ENCODE measurements at places on chromosomes 1 and 21. TPM values are rescaled to one million over a fixed set of nuclear protein-coding genes. Genes with fewer than 3 reads are reported as not detected.

GRCh38 chr1:17340358-17340757, 31.6 kb upstream of the PADI6 start:
- DNase-seq = no peak

GRCh38 chr1:110339407-110340206, 430 bp downstream of the RBM15 start:
- DNase-seq = peak; percentile 20

The OXCT2 gene
- 0.24 TPM for total RNA-seq

The TMEM183A gene
- total RNA-seq = 64.8 TPM

DNA sequence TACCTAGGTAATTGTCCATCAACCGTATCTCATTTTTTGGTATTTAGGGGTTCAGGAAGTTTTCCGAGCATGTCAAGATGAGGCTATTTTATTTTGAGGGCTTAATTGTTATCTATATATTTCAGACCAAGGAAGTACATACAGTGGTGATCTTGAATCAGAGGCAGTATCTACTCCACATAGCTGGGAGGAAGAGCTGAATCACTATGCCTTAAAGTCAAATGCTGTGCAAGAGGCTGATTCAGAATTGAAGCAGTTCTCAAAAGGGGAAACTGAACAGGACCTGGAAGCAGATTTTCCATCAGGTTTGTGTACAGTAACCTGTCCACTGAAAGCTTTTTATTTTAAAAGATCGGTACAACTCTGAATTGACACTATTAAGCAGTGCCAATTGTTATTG, 130.2 kb downstream of the ZMYM4 start:
- DNase-seq = no peak

DNA sequence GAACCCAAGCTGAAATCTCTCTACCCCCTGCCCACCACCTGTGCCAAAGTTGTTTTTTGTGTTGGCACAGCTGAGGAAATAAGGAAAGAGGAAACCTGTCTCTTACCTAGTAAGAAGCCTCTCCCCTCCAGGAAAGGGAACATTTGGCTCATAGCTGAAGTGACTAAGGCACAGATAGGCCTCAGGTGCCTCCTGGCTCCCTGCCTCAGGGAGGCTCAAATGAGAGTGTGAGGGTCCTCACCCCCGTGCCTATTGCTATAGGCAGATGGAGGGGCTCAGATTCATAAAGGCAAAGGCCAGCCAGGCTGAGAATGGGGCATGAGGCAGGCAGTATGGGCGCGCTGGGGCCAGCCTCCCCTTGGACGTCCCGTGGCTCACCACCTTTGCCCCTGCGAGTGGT, 7.4 kb downstream of the SLC30A2 start:
- no peak for DNase-seq

DNA sequence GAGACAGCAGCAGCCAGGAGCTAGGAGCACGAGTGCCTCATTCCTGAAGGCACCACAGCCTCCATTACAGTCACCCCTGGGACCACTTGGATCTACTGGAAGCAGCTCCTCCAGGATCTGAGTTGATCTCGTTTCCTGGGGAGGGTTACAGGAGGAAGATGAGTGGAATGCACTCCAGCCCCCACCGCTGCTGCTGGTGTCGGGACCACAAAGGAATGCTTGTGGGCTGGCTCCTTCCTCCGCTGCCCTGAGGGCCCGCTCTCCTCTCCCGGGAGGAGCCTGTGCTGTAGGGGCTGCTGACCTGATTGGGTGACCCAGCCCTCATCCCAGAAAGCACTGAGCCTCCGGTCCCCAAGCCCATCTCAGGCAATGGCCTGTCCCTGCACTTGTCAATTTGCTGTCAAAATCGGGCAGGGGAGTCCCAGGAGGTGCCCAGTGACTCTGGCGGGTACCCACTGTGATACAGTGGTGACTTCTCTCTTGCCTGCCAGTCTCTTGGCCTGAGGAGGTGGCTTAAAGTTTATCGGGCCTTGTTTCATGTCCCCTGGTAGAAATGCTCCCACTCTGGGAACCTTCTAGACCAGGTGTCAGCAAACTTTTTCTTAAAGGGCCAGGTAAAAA, 23.1 kb downstream of the IL10RB start:
- no peak for DNase-seq

The MAD2L2 gene
- total RNA-seq = 62.5 TPM

GRCh38 chr21:31520561-31521098, 138.9 kb upstream of the SOD1 start:
- no peak for DNase-seq

DNA sequence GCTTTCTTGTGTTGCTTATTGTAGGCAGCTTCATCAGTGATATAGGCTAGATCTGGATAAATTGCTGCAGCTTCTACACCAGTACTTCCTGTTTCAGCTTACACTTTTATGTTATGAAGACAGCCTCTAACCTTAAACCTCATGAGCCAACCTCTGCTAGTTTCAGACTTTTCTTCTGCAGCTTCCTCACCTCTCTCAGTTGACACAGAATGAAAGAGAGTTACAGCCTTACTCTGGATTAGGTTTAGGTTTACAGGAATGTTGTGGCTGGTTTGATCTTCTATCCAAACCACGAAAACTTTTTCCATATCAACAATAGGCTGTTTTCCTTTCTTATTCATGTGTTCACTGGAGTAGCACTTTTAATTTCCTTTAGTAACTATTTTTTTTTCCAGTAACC, 76.9 kb upstream of the RNPC3 start:
- no peak for DNase-seq

DNA sequence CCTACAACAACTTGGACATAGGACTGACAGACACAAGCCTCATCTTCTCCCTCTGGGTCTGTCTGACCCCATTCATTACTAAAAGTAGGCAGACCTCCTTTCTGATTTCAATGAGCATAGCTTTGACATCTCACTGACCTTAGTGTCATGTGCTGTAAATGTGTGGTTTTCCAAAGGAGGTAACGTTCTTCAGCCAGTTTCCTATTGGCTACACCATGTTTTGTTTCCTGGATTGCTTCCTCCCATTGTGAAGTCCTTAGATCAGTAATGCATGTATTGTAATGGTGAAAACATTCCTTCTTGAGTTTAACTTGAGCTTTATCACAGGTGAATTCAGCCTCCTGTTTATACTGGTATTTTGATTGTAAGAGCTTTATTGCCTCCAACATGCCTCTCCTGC, 20.6 kb downstream of the STXBP3 start:
- no peak for DNase-seq

The CHIA gene
- not detected for total RNA-seq

The ERG gene
- total RNA-seq = not detected

GRCh38 chr1:229792012-229792975, 166.2 kb downstream of the URB2 start:
- no peak for DNase-seq

- DNase-seq = no peak
Measured at GRCh38 chr1:155236451-155236850, 18.8 kb downstream of the ENTREP3 start.

The ZNF593OS gene
- total RNA-seq = not detected

The CD84 gene
- total RNA-seq = not detected

All from SK-MEL-5 (cell line).